Stimulated activated CD8-positive, alpha-beta memory T cell treated with anti-CD3 and anti-CD28 coated beads, Interleukin-15, amount 100 ng/mL, for 24 hours (primary cell): ENCODE measurements at places on chromosomes 6 and 20.

DNA sequence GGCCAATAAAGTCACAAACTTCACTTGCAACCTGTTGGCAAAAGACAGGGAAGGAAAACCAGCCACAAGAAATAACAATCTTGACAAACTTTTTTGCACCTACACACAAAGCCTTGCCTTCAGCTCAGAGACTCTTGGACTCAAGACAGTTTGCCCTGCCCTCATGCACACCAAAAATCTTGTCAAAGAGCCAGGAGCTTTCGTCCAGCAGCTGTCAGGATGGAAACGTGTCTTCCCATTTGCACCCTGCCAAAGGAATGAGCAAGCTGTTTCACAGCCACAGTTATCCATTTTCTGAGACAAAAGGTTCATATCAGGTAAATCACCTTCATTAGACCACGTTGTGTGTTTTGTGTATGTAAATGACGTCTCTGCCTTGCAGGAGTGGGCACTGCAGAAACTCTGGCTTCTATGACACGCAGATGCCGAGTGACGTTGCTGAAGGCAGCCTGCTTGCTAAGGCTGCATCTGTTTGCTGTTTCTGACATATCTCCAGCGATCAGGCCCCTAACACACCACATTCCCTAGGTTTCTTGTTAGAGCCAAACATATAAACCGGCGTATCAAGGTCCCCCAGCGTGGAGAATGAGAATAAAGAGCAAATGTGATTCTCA lies 193.4 kb downstream of the SYNDIG1 start:
- no peak for DNase-seq

DNA sequence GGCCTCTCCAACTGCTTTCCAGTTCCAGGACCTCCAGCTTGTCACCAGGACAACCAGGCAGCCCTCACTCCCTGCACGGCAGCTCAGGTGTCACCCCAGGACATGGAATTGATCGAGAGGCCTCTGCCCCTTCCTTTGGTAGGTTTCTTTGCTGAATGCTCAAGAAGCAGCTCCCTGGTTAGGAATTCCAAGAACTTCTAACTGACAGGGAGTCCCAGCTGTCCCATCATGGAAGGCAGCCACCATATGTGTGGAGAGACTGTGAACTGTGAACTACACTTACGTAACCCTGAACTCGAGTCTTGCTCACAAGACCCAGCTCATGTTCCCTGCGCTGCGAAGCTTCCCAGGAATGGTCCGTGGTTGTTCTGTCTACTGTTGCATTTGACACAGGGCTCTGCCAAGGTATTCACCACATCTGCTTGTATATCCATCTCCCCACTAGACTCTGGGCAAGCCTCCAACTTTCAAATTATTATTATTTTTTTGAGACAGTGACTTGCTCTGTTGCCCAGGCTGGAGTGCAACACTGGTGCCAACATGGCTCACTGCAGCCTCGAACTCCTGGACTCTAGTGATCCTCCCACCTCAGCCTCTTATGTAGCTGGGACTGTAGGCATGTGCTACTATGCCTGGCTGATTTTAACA lies 35.7 kb downstream of the MGME1 start:
- DNase-seq = no peak

DNA sequence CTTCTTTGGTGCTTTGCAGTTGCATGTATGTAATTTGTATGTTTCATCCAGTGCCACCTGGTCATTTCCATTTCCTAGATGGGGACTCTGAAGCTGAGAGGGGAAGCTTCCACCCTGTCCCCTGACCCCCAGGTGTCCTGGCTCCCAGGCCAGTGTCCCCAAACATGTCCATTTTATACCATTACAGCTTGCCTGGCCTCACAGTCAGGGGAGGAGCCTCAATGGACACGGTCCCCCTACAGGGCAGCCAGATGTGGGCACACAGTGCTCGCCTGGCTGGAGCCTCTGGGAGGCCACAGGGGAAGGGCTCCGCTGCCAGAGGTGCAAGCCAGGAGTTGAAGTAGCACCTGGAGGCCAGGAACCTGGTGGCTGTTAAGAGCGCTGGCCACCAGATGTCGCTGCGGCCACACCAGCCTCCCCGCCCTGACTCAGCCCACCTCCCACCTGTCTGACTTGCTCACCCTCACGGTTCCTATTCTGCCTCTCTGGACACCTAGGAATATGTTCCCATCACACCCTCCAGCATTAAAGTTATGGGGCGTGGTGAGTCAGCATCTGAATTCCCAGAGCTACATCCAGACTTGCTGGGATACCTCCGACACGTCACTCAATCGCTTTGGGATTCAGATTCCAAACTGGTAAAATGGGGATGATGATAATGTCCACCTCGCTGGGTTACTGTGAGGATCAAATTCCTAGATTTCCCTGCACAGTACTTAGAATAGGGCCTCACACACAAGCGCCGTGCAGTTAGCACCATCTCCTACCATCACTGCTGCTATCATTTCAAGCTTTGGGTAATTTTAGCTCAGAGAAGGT lies 107.4 kb downstream of the SULF2 start:
- peak; percentile 36 for DNase-seq

DNA sequence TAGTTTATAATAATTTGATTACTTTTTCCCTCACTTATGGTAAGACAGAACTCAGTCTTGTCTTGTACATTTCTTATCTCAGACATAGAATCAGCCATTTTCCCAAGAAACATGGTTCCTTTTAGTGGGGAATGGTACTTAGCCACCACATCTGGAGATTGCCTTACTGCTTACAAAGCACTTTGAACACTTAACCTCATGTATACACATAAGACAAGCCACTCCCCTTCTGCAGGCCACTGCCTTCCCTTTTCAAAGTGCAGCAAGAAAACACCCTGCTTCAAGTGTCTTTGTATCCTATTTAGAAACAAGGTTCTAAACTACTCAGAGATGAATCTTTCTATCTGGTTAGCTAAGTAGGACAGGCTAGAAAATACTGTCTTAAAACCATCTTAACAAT lies 159.2 kb downstream of the UBE3D start:
- DNase-seq = no peak

GRCh38 chr6:79612918-79613317 lies 18.2 kb upstream of the SH3BGRL2 start:
- no peak for DNase-seq

- DNase-seq = peak; percentile 49
These were observed 1.1 kb downstream of the NFATC2 start for GRCh38 chr20:51541189-51542032.

DNA sequence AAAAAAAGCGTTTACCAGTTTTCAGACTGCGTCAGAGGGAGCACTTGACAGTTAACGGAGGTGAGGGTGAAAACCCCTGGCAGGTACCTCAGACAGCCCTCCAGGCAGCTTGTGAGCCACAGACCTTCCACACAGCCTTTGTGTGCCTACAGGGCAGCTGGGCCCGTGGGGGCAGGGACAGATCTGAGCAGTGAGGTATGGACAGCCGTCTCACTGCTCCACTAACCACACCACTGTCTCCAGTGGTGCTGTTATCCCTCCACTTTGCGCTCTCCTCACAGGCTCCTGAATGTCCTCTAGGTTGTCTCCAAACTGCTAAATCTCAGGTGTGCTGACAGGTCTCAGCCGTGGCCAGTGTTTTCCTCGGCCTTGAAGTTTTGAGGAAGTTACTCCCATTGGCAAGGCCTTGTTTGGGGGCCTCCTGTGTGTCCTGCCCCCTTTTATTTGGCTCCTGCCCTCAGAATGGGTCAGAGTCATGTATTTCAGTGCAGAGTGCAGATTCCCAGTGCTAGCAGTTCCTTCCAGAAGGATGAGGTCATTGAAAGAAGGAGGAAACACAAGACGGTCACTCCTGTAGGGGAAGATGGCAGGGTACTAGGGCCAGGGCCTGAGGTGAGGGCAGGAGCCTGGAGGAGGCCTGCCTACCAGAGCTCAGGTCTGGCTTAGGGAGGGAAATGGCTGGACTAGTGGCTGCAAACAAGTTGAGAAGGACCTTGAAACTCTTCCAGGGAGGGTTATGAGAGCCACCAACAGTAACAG lies 11.8 kb downstream of the GFRA4 start:
- DNase-seq = no peak

DNA sequence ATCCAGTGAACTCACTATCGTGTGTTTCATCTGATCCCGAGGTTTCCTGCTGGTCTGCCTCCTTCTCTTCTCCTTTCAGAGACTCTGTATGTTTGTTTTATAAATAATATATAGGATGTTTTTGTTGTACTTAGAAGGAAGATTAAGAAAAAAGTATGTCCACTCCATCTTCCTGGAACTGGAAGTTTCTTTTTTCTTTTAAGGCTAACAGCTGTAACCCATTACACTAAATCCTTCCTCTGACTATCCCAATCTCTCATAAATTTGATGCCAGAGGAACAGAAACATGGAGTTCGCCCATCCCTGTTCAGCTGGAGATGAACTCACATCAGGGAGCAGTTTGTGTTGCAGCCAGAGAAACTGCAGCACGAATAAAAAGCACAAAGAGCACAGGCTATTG lies 20.7 kb downstream of the RIPK1 start:
- DNase-seq = no peak

- DNase-seq = no peak
These were observed 57.6 kb downstream of the GMDS start for GRCh38 chr6:2187826-2188225.

- DNase-seq = no peak
These were observed 5.9 kb upstream of the C20orf144 start for GRCh38 chr20:33656010-33656782.

GRCh38 chr20:15945289-15945688 lies 628.0 kb downstream of the KIF16B start:
- DNase-seq = no peak

DNA sequence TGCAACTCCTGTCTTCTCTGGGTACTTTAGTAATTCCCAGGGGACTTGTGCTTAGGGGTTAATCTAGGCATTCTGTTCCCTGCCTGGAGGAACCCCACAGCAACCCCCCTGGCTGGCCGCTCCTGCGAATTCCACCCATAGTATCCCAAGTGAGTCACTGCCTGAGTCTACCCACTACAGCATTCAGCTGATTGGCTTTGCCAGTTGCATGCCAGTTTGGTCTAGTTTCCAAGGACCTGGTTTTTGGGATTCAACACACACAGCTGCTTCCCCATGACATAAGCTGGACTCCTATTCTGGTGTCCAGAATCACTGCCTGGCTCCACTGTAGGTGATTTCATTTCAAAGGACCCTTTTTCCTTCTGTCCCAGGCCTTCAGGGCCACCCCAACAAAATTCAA lies 40.3 kb downstream of the PLCG1 start:
- DNase-seq = no peak

GRCh38 chr6:46521464-46521971 lies 30.3 kb upstream of the RCAN2 start:
- no peak for DNase-seq

DNA sequence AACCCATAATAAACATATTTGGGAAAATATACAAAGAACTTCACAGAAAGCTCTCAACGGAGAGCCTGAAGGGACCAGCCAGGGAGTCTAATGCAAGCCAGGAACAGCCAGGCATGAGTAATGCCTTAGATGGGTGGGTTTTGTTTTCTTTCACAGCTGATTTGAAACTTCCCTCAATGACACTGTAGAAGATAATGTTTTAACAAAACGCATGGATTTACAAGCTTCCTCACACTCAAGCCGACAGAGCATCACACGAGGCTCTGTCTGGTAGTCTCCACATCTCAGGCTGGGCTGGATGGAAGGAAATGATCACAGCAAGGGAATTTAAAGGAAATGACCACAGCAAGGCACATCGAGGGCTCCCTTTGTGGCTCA lies 113.9 kb downstream of the GMPR start:
- no peak for DNase-seq

DNA sequence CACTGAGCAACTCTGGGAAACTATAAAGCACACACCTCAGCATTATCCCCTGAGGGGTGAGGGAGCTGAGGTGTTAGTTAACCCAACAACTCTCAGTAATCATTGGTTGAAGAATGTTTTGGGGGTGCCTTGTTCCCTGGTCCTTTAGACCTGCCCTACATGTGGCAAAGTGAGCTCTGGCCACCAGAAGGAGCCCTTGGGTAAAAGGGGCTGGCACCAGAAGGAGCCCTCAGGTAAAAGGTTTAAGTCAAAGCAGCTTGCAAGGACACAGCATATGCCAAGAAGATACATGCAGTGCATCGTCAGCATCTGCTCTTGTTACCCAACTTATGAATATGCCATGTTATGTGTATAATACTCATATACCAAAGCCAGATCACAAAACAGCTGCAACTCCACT lies 1081.7 kb downstream of the KIF16B start:
- DNase-seq = no peak

- DNase-seq = no peak
These were observed 1.1 kb downstream of the BNIP5 start for GRCh38 chr6:36335465-36336207.

GRCh38 chr6:15058200-15059061 lies 187.4 kb upstream of the JARID2 start:
- no peak for DNase-seq

DNA sequence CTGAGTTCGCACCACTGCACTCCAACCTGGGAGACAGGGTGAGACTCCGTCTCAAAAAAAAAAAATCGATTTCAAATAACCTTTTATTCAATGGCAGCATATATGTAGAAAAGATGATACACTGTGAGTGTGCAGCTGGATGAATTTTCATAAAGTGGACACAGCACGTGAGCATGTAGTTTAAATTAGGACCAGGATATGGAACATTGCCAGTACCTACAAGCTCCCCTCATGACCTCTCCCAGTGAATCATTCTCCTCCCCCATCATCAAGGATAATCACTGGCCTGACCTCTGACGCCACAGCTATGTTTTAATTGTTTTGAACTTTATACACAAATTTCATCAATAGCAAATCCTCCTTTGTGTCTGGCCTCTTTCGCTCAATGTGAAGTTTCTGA lies 53.8 kb upstream of the HDAC2 start:
- DNase-seq = no peak

DNA sequence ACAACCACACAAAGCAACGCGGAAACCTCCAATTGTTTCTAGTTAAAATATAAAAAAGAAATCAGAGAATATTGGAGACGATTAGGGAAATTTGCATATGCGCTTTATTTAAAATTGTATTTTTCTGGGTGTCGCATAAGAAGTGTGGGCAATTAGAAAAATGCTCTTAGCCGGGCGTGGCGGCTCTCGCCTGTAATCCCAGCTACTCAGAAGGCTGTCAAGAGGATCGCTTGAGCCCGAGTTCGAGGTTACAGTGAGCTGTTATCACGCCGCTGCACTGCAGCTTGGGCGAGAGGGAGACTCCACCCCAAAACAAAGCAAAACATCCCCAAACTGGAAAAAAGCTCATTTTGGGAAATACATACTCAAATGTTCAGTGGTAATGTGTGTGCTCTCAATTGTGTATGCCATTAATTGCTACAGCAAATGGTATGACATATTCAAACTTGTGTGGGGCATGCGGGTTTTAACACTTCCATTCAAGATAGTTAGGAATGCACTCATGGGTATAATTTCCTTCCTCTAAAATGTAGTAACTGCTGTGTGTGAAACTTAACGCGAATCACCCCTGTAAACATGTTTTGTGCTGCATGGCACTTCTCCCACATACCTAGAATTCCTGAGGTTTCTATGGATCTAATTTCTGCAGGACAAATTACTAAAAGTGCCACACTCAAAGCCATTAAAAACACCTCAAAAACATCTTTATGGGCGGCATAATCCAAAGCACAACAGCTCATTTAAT lies 54.7 kb upstream of the HFE start:
- no peak for DNase-seq

GRCh38 chr6:106005013-106005412 lies 81.1 kb upstream of the PRDM1 start:
- DNase-seq = no peak
